ENCODE measurements at places on chromosomes 1 and 21.

- DNase-seq: peak; percentile 67
Observed at GRCh38 chr1:60978421-60979357, 103.7 kb upstream of the NFIA start.

DNA sequence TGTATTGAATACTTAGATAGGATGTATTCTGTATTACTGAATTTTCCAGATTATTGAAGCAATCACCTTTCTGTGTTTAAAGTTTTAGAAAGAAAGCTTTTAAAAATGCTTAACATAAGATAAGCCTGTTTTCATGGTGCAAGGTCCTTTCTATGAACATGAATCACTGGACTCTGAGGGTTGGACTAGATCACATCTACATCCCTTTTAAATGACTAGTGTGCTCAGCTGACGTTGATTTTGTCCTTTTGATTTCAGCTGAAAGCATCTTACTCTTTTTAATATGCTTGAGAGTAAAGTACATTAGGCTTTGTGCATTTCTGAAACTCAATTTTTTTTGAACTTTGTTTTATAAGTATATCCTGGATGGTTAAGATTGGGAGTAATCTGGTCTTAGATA, 16.2 kb downstream of the MIER1 start:
- DNase-seq: peak; percentile 79

DNA sequence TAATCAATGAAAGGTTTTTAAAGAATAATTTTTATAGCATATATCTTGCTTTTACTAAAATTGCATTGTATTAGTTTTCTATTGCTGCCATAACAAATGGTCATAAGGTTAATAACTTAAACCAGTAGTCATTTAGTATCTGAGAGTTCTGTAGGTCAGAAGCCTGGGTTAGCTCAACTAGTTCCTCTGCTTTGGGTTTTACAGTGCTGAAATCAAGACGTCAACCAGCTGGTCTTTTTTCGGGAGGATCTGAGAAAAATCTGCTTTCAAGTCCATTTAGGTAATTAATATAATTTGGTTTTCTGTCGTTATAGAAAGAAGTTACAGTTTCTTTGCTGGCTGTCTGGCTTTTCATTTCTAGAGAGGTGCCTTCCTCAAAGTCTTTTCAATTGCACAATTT, 577.7 kb downstream of the MRPL39 start:
- no peak for DNase-seq

DNA sequence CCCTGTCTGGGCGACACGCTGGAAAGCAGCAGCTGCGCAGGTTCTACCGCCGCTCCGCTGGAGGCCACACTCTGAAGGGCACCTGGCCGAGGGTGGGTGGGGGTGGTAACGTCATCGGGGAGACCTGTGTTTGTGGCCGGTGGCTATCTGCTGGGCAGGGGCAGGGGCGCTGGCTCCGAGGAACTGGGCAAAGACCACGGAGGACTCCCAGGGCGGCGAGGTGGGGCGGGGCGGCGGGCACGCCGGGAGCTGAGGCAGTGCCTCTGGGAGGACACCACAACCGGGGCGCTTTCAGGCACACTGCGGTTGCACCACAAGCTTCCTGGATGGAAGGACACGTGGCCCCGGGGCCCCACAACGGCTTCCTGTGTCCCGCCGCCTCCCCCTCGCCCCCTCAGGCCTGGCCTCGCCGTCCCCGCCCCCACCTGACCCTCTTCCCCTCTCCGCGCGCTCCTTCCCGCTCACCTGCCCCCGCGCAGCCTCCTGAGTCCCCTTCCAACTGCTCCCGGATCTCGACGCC, 3.3 kb upstream of the DENND2D start:
- peak; percentile 56 for DNase-seq

DNA sequence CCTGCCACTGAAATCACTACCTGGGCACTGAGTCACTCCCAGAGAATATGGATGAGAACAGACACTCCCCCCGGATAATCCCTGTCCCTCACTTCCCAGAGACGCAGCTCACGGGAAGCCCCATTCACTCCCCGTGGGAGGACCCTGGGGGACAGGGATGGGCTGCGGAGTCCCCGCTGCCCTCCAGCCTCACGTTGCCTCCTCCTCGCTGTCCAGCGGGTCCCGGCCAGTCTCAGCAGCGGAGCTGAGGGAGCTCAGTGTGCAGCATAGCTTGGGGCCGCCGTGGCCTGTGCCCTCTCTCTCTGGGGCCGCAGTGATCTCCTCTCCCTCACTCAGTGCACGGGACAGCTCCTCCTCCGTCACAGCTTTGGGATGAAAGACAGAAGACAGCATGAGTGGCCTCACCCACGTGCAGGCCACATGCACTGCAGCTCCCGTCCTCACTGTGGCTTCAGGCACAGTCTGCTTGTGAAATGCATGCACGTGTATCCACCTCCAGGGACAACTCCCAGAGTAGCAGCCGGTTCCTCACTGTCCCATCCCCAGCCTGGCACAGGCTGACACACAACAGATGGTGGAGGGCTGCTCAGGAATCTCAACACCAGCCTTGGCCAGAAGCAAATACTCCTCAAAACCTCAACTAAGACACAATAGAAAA, 7.4 kb downstream of the CFAP410 start:
- peak; percentile 12 for DNase-seq

- peak; percentile 88 for DNase-seq
Observed at GRCh38 chr1:21042929-21043605, 133.6 kb downstream of the EIF4G3 start.

GRCh38 chr1:84143796-84144565, at the start of gene PRKACB:
Gene PRKACB, plus strand, starts transcription at chr1:84144271. Its CDS starts 91 bp downstream, at chr1:84144362.
- peak; percentile 77 for DNase-seq

DNA sequence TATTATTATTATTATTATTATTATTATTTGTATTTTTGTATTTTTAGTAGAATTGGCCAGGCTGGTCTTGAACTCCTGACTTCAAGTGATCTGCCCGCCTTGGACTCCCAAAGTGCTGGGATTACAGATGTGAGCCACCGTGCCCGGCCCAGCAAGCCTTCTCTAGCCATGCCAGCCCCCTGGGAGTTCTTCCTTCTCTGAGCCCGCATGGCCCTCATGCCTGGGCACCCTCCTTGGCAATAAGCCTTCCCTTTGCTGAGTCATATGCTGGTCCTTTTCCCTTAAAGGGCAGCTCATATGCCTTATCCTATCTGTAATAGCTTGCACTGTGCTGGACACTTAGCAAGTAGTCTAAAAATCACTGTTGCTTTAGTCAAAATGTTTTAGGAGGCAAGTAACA, 8.5 kb upstream of the NBL1 start:
- no peak for DNase-seq

- no peak for DNase-seq
Observed at GRCh38 chr1:118116401-118116800, 68.6 kb downstream of the SPAG17 start.

- DNase-seq: no peak
Observed at GRCh38 chr1:89841507-89841906, 20.7 kb downstream of the LRRC8D start.

DNA sequence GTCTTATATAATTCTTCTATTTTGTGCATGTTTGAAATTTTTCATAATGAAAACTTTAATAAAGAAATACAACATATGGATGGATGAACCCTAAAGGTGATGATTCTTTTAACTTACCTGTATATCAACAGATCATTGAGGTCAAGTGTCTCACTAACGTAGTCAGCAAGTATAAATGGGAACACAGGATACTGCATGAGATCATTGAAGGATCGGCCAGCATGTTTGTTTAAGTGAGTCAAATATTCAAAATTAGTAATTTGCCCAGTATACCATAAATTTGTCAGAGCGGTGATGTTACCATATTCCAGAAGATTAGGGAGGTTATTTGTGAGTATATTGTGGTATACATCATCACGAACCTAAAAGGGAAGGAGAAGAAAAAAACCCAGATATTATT, 71.0 kb upstream of the GNG4 start:
- DNase-seq: peak; percentile 27

Measured in iris pigment epithelial cell (primary cell).